Natural killer cell (primary cell): ENCODE measurements at places on chromosomes 5 and 9. TPM values are rescaled to one million over a fixed set of nuclear protein-coding genes. Genes with fewer than 3 reads are reported as not detected.

GRCh38 chr5:79333852-79334557, 98.1 kb downstream of the JMY start:
- no peak for DNase-seq

- no peak for DNase-seq
Observed at GRCh38 chr5:3277590-3278196, 317.9 kb upstream of the IRX1 start.

GRCh38 chr9:93466416-93467061, 13.2 kb upstream of the FAM120AOS start:
- DNase-seq = no peak

DNA sequence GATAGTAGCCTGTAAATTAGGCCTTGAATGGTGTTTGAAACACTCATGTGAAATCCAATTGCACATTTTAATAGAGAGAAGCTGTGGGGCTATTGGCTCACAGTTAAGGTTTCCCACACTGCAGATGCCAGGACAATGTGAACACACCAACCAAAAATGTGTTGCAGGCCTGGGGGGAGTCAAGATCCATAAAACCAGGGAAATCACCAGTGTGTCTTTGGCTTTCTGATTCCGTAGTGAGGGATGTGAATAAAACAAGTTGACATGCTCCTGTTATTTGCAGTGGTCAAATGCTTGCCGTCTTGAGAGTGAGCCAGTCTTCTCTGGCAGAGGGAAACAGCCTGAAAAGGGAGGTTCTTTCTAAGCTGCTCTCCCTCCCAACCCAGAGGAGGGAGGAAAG, 79.0 kb downstream of the ZNF462 start:
- no peak for DNase-seq

DNA sequence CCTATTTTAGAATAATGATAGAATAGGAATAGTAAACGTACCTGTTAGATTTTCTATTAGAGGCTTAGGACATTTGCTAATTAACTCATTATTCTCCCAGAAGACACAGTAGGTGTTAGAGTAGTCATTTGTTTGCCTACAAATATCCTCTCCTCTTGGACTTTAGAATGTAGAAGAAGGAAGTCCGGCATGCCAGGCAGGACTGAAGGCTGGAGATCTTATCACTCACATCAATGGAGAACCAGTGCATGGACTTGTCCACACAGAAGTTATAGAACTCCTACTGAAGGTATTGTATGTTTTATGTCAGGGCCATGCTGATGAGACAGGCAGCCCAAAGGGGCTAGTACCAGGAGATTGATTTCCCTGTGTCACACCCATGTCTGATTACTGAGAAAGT, 43.3 kb downstream of the CD180 start:
- no peak for DNase-seq

DNA sequence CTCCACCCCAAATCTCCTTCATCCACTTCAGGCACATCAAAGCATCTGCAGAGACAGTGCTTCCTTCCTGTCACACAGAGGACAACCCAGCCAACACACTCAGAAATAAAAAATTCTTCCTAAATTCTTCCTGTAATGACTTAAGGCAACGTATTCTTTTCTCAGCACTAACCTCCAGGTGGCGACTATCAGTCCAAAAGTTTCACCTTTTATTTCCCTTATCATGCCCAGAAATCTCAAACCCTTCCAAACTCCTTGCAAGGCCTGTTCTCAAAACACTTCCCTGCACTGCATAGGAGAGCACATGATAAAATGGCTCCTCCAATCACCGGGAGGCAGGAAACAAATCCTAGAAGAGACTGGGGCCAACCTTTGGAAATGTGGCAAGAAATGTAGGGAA, 35.1 kb downstream of the SLIT3 start:
- no peak for DNase-seq

- no peak for DNase-seq
Observed at GRCh38 chr5:133457439-133458355, 154.6 kb downstream of the FSTL4 start.

PCDHB5 gene
- total RNA-seq = not detected
